Nucleus accumbens (tissue), 56 donors: ENCODE measurements at places on chromosomes 7 and 10.

DNA sequence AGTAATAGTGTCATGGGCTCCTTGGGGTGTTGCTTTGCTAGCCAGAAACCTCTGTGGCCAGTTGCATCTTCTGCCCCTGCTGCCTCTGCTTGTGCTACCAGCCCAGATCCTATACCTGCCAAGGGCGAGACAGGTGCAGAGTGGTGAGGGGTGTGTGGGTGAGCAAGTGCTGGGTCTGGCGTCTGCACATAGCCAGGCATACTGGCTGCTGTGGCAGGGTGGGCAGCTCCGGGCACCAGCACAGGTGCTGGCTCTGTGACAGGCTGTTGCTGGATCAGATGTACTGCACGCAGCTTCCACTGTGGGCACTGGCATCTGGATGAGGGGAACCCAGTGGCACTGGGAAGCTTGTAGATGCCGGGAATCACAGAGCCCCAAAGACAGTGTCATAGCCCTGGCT, 148.4 kb downstream of the NXPH1 start:
- no peak for DNase-seq

DNA sequence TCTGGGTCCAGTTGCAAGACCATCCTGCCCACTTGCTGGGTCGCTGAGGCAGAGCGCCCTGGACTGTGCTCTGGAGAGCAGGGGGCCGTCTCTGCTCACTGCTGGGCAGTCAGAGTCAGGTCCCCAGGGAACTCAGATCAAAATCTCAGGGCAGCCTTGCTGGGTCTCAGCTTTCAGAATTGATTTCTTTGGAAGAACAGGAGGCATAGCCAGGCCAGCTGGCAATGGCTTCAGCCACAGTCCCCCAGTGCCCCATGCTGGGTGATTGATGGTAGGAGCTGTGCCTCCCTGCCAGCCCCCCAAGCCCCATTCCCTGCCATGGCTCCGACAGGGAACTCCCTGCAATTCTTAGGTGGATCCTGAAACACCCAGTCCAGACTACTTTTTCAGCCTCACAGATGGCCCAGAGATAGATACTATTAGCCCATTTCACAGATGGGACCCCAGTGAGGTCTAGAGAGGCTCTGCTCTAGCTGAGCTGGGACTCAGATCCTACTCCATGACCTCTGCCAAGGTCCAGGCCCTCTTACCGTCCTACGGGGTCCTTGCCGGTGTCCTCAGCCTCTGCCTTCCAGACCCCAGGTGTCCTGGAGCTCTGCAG, 467 bp downstream of the MMRN2 start:
- DNase-seq: no peak

DNA sequence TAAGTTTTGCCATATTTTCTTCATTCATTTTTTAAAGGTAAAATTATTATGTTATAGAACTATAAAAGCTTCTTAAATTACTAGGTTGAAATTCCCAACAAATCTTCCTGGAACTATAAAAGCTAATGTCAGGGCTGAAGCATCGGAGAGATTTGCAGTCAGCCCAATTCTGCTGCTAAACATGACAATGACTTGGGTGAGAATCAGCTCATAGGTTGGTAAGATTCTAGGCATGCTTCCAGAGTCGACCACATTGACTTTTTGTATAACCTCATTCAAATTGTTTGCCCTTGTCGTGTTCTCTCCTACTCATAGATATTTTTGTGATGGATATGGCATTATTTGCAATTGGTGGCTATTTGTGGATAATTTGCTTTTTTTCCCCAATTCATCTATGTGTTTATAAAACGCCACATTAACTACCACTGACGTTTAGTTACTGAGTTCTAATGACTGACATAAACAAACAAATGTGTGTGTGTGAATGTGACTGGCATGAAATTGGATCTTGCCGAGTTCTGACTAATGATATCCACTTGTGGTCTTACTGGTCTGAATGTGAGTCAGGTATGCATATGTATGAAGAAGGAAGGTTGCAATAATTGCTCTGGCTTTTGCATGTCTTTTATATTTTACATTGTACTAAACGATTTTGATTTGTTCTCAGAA, 579.8 kb downstream of the PARD3 start:
- no peak for DNase-seq

DNA sequence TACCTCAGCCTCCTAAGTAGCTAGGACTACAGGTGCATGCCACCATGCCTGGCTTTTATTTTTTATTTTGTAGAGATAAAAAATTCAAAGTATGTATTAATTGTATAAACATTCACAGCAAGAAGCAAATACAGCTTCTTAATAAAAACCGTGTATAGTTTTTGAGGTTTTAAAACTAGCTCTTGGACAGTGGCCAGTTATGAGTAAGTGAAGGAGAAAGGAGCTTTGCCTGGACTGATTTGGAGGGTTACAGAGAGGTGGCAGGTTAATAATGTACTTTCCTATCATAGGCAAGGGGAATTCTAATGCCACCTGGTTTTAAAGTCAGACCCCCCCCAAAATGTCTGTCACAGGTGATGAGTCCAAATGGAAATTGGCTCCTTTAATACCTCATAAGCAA, 43.4 kb downstream of the ZNRF2 start:
- no peak for DNase-seq

DNA sequence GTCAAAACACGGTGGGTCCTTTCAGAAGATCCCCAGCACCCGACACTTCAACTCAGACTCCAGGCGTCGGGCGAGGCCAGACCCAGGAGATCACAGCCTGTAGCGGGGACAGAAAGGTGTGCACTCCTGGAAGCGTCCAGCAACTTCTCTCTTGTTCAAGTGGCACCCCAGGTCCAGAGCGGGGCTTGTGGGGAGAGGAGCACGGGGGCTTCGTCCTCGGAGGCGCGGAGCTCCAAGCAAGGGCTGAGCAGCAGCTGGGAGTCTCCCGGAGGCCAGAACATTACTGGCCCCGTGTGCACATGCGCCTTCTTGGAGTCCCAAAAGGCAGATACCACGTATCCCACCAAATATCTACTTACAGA, 54.9 kb downstream of the ZRANB1 start:
- DNase-seq: no peak

DNA sequence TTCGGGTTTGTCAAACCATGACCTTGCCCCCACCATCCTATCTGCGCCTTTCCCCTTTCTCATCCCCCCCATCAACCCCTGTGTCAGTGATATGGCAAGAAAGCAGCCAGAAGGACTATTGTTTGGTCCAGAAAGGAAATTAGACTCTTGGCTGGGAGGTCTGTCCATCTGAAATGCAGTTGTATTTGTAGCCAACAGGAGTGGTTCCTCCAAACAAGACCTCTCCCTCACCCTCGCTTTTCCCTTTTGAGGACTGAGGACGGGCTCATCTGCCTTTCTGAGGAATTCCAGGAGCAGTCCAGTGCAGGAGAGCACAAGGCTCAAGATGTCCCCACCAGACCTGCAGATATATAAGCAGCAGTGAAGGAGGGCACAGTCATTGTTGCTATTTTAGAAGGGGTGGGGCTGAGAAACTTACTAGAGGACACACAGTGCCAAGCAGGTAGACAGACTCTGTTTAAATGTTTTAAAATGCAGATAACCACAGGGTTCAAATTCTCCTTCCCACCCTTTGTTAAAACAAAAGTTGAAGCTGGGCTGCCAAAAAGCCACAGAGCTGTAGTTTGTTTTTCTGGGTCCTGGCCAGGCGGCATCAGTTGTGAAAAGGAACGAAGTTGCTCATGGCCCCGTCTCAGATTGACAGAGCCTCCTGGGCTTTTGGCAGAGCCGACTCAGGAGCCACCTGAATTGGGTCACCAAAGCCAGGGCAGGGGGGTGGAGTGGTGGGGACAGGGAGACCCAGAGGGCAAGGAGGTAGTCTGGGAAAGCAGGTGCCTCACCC, 37.3 kb downstream of the CYP17A1 start:
- no peak for DNase-seq

DNA sequence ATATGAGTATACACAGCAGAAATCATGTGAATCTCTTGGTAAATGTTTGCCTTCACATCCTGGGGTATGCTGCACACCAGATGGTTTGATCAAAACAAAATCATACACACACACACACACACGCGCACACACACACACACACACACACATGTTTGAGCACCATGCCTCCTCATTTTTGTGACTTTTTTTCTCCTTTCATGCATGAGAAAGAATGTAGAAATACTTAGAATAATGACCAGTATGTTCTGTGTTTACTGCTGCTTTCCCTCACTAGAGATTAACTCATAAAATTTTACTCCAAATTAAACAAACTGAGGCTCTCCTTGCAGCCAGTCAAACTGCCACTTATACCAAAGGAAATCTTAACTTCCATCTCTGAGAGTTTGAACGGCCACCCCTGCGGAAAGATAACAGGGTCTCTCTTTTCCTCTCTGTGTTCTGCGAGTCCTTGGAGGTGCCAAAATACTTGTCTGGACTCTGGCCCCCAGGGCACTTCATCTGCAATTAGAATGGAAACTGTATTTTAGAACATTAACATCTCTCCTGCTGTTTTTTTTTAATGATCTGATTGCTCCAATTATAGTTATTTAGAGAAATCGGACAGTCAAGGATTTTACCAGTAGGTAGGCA, 320.8 kb upstream of the NFE2L3 start:
- no peak for DNase-seq

DNA sequence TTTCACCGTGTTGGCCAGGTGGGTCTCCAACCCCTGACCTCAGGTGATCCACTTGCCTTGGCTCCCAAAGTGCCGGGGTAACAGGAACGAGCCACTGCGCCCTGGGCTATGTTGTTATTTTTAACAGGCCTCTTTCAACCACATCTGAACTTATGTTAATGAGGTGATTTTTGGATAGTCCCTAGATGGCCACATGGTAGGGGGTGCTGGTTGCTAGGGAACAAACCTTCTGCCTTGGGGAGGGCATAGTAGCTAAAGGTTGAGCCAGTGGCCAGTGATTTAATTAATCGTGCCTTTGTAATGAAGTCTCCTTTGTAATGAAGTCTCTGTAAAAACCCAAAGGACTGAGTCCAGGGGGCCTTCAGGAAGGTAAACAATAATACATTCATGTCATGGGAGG, 9.1 kb downstream of the COMTD1 start:
- no peak for DNase-seq

GRCh38 chr10:9828110-9828509, 1189.6 kb upstream of the CELF2 start:
- DNase-seq: no peak

DNA sequence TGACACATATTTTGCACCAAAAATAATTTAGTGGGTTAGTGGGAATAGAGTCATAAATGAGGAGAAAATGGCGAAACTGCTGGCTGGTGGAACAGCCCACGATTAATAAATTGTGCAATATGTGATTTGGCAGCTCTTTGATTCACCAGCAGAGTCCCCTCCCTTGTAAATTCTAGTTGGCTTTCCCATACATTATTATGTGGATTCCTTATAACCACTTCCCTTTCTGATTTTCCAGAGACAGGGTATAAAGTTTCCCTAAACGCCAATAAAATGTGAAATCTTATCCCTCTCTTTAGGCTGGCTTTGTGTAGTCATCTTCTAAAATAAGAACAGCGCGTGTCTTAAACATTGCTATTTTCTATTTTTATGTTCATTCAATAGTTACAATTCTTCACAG, 149.4 kb upstream of the FERD3L start:
- no peak for DNase-seq

DNA sequence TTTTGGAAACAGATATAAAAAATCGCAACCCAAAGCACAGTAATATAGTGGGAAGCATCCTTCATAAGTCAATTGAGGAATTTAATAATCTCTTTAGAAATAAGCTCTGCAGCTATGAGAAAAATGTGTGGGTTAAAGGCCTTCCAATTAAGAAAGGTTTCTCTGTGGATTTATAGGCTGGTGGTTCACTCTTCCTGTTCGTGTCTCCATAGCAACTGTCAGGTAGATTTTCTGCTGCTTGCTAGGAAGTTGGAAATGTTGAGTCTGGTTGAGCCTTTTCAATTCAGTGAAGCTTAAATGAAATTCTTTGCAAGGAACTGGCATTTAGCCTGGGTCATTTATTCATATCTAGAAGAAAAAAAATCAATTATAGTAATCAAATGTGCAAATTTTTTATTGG, 652.8 kb upstream of the CELF2 start:
- DNase-seq: no peak

- no peak for DNase-seq
Observed at GRCh38 chr7:22942191-22942590, 71.7 kb downstream of the HYCC1 start.

- DNase-seq: no peak
Observed at GRCh38 chr7:135374736-135375135, 135.2 kb downstream of the CNOT4 start.

GRCh38 chr10:101075775-101076174, 14.0 kb downstream of the KAZALD1 start:
- peak; percentile 15 for DNase-seq

DNA sequence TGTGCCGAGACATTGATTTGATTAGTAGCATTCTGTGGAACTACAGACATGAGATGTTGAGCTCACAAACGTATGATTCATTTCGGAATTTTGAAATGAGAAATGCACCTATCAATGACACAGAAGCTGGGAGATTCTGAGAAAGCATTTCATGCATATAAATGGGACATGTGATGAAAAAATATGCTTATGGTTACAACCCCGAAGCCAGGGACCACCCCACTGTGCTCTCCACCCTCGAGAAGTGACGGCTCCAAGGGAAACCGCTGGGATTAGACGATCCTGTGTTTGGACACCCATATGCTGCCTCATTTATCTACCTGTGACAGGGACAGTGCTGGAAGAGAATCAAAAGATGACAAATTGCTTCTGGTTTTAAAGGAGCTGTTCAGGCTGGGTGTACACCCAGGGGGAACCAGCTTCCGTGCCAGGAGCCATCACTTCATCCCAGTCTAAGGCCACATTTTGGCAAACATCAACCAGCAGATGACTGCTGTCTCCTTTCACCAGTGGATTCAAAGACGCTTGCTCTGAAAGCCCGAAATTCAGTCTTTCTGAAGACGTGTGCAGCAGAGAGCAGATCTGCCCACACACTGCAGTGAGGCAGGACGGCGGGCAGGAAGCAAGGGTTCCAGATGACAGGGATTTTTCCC, 109.9 kb downstream of the ATXN7L1 start:
- DNase-seq: peak; percentile 22

- DNase-seq: no peak
Observed at GRCh38 chr7:131546126-131546525, 10.3 kb downstream of the PODXL start.

- no peak for DNase-seq
Observed at GRCh38 chr7:73644688-73645286, 20.5 kb upstream of the MLXIPL start.

GRCh38 chr10:6916601-6917000, 336.5 kb upstream of the PRKCQ start:
- no peak for DNase-seq

DNA sequence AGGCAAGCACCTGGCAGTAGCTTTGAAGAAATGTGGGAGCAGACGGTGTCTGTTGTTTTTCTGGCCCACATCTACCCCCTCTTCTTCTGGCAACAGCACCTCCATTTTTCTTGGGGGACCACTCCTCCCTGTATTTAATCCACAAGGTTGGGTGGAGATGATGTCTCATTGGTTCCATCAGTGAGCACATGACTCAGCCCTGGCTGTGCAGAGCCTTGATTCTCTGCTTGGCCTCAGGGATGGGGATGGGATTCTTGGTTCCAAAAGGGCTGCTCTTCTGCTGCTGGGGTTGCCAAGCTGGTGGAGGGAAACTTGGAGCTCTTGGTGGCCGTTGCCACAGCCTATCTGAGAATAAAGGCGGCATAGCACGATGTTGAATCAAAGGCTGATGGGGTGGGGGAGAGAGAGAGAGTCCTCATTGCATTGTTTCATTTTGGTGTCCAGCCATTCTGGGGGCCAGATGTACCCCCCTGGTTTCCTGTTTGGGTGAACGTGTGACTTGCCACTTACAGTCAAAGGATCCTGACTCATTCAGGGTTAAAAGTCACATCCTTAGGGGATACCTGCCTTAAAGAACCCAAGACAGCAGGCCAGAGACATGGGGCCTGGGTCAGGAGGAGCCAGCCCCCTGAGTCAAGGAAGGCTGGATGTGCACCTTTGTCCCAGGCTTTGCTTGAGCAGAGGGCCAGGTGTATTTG, 25.9 kb downstream of the GRK5 start:
- DNase-seq: no peak
